Aorta (tissue), 5 donors: ENCODE measurements at places on chromosomes 12 and 14. TPM values are rescaled to one million over a fixed set of nuclear protein-coding genes. Genes with fewer than 3 reads are reported as not detected.
A peak's percentile ranks its signal among the peaks of the same experiment; 100 is the strongest.

GRCh38 chr12:76680940-76681339 lies 83.0 kb upstream of the ZDHHC17 start:
- no peak overlapping the region for H3K27ac ChIP-seq
- H3K27me3 ChIP-seq, result no peaks in the 10 kb centered on the region
- no peaks in the 10 kb centered on the region for H3K4me1 ChIP-seq

The KRT1 gene
- 0.51 TPM for total RNA-seq

The ADCY6 gene
- 89.7 TPM for total RNA-seq

The ABCC9 gene
- 157 TPM for total RNA-seq

GRCh38 chr12:31629756-31630732 lies 29.4 kb upstream of the ETFBKMT start:
- H3K27me3 ChIP-seq, result no peaks in the 10 kb centered on the region
- DNase-seq, result no peak
- H3K27ac ChIP-seq, result no peak overlapping the region

DNA sequence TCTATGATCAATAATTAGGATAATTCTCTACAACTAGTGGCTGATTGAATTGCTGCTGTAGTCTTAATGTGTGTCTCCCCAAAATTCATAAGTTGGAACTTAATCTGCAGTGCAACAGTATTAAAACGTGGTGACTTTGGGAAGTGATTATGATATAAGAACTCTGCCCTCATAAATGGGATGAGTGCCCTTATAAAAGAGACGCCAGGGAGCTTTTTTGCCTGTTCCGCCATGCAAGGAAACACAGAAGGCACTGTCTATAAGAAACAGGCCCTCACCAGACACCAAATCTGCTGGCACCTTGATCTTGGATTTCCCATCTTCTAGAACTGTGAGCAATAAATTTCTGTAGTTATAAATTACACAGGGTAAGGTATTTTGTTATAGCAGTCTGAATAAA lies 161.0 kb downstream of the ALX1 start:
- no peaks in the 10 kb centered on the region for H3K27me3 ChIP-seq
- no peak for DNase-seq
- no peak overlapping the region for H3K27ac ChIP-seq
- no peak overlapping the region for H3K4me3 ChIP-seq
- H3K4me1 ChIP-seq, result no peaks in the 10 kb centered on the region
- H3K36me3 ChIP-seq, result no peaks in the 10 kb centered on the region

DNA sequence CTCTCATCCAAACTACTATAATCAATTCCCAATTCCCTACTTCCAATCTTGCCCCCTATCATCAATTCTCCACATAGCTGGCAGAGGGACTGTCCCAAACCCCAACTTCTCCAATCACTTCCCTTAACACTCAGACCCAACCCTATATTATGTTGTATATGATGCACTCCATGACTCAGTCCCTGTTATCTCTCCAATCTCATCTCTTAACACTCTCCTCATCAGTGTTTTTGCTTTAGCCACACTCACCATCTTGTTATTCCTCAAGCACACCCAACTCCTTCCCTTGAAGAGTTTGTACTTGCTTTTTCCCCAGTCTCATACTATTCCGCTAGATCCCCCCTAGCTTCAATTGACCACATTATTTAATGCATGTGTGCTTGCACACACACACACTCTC lies 4.9 kb downstream of the RHOJ start:
- no peak for DNase-seq
- H3K27ac ChIP-seq, result no peak overlapping the region
- no peaks in the 10 kb centered on the region for H3K36me3 ChIP-seq
- no peaks in the 10 kb centered on the region for H3K27me3 ChIP-seq
- no peak overlapping the region for H3K4me3 ChIP-seq
- H3K4me1 ChIP-seq, result no peaks in the 10 kb centered on the region

DNA sequence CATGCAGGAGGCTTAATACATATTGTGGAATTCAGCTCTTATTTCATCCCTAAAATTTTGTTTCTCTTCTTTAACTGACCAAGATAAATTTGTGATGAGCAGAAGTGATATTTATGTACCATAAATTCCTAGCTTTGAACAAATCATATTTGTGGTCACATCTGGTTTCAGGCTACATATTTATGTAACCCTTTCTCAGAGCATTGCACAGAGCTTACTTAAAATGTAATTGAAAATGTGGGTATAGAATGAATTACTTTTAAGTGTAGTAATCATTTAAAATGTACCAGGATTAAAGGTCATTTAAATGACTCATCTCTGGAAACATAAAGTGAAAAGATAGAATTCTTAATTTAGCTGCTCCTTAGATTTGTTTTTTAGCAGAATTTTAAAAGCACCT lies 129.9 kb upstream of the FRMD6 start:
- H3K27me3 ChIP-seq, result no peaks in the 10 kb centered on the region
- no peaks in the 10 kb centered on the region for H3K4me1 ChIP-seq
- no peaks in the 10 kb centered on the region for H3K36me3 ChIP-seq
- no peak overlapping the region for H3K4me3 ChIP-seq

DNA sequence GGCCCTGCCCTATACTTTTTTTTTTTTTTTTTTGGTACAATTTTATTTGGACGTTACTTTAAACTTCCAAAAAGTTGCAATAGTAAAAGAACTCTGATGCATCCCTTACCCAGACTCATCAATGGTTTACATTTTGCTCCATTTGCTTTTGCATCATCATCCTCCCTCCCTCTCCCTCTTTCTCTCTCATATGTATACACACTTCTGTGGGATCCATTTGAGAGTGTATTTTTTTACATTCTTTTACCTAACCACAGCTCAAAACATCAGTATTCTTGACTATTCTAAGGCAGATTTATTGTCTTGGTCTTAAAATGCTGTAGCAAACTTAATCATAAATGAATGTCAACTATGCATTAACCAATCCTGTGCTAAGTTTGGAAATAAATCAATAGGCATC lies 111.6 kb downstream of the PRICKLE1 start:
- H3K27me3 ChIP-seq, result no peaks in the 10 kb centered on the region
- DNase-seq, result no peak
- no peaks in the 10 kb centered on the region for H3K4me1 ChIP-seq
- H3K36me3 ChIP-seq, result no peaks in the 10 kb centered on the region
- H3K27ac ChIP-seq, result no peak overlapping the region
- H3K4me3 ChIP-seq, result no peak overlapping the region

DNA sequence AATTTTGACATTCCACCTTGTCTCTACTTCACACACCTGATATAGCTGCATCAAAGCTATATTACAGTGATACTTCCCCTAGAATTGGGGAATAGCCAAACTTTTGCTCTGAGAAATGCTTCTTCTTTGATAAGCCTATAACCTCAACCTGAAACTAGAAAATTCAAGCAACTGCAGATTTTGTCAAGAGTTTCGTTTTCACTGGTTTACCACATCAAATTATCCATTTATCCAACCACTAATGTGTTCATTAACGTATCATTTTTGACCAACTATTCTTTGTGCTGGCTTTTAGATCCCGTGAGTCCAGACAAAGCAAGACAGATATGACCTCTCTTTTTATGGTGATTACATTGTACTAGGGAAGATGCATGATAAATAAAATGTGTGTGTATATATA lies 13.5 kb upstream of the TAS2R46 start:
- H3K4me3 ChIP-seq, result no peak overlapping the region
- H3K27me3 ChIP-seq, result no peaks in the 10 kb centered on the region
- no peaks in the 10 kb centered on the region for H3K4me1 ChIP-seq
- H3K36me3 ChIP-seq, result no peaks in the 10 kb centered on the region

The GABARAPL1 gene
- 111 TPM for total RNA-seq

DNA sequence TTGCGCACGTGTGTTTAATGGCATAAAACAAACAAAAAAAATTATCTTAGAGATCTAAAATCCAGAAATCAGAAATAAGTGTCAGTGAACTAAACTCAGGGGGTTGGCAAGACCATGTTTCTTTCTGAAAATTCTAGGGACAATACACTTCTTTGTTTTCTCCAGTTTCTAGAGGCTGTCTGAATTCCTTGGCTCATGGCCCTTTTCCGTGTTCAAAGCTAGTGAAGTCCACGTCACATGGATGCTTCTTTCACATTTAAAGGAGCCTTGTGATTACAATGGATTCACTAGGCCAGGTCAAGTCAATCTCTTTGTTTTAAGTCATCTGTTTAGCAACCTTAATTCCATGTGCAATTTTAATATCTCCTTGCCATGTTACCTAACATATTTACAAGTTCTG lies 22.4 kb downstream of the SLCO1B3 start:
- DNase-seq, result no peak
- H3K4me3 ChIP-seq, result no peak overlapping the region

The TMEM119 gene
- total RNA-seq, result 21.1 TPM

The ING4 gene
- total RNA-seq, result 19.7 TPM

The TAS2R7 gene
- total RNA-seq, result not detected

The TDRD9 gene
- total RNA-seq, result 1.7 TPM

DNA sequence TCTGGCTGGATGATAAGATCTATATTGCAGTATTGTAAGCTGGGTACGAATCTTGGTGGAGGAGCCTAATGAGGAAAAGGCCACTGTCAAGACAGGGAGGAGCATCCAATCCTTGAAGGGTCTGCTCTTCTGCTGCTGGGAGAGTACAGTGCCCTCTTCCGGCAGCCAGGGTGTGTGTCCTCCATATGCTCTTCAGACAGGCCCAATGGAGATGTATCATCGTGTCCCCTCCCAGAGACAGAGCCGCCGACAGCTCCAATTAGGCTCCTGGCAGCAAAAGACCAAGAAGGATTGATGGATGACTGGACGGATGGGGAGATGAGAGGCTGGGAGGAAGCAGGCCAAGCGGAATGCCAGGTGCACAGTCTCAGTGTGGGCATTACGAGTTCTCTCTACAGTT lies 51.6 kb upstream of the PIWIL1 start:
- H3K4me3 ChIP-seq, result no peak overlapping the region
- H3K27ac ChIP-seq, result no peak overlapping the region
- peaks cover 2% of the 10 kb centered on the region for H3K27me3 ChIP-seq
- no peaks in the 10 kb centered on the region for H3K4me1 ChIP-seq
- DNase-seq, result no peak

GRCh38 chr12:120598674-120599463 lies 17.7 kb upstream of the POP5 start:
- no peaks in the 10 kb centered on the region for H3K4me1 ChIP-seq
- H3K27ac ChIP-seq, result no peak overlapping the region
- DNase-seq, result no peak
- no peaks in the 10 kb centered on the region for H3K36me3 ChIP-seq
- H3K27me3 ChIP-seq, result no peaks in the 10 kb centered on the region

DNA sequence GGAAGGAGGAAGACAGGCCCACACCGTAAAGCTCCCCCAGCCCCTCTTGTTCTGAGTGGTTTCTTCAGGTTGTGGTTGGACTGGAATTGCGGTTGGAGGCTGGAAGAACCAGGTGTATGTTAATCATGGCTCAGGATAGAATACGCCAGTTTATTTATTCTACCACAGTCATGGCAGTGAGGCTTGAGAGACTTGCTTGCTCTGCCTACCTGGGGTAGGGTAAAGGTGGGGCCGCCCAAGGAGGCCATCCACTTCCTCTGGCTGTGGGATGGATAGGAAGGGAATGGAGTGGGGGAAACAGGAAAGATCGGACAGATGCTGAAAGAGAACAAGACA lies 8.1 kb downstream of the SHMT2 start:
- peaks cover 5% of the 10 kb centered on the region for H3K36me3 ChIP-seq
- no peaks in the 10 kb centered on the region for H3K4me1 ChIP-seq
- DNase-seq, result no peak
- H3K27ac ChIP-seq, result no peak overlapping the region
- H3K27me3 ChIP-seq, result no peaks in the 10 kb centered on the region
- H3K4me3 ChIP-seq, result no peak overlapping the region

DNA sequence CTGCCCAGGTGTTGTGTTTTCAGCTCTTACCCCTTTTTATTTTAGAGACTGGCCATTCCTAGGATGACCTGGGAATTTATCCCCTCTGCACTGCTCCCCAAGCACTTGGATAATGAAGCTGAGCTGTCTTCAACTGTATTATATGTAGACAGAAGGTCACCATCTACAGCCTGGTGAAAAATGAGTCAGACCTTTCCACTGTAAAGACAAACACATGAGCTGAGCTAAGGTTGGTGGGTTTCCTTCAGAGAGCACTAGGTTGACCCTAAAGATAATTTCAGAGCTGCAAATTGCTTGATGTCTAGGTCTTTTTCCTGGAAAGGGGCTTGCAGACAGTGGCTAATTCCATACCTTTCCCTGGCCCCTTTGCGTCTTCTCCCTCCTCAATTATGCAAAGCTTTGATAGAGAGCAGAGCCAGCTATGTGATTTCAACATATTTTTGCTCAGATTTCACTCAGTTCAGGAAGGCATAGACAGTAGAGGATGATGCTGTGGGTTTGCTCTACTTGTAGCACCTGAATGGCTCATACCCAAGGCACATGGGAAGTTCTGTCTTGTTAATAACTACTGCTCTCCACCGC lies 9.2 kb upstream of the IKZF4 start:
- no peak for DNase-seq
- H3K27me3 ChIP-seq, result no peaks in the 10 kb centered on the region
- H3K27ac ChIP-seq, result no peak overlapping the region

DNA sequence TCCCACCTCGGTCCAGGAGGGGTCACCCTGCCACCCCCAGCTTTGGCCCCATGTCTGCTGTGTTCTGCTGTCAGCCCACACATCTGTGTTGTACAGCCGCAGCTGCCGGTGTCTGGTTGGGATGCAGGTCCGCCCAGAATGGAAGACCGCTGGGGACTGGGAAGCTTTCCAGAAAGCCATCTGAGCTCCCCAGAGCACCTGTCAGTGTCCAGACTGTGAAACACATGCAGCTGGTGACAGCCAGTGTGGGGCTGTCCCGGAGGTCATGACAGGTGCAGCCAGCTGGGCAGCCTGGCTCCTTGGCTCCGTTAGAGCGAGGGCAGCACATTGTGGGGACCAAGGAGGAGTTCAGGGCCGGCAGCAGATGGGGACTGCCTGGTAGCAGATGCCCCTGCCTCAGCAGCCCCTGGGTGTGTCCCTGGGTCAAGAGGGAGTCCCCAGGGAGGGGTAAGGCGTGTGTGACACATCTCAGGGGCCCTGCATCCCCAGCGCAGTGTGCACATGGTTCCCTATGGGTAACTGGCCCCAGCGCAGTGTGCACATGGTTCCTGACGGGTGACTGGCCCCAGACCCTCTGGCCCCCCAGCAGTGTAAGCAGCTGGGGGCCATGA lies 16.4 kb downstream of the CEP170B start:
- DNase-seq, result peak; percentile 64
- no peak overlapping the region for H3K4me3 ChIP-seq
- no peaks in the 10 kb centered on the region for H3K4me1 ChIP-seq
- peaks cover 13% of the 10 kb centered on the region for H3K36me3 ChIP-seq
- no peak overlapping the region for H3K27ac ChIP-seq

GRCh38 chr12:100216337-100216736 lies 15.7 kb downstream of the ACTR6 start:
- H3K4me1 ChIP-seq, result no peaks in the 10 kb centered on the region
- H3K27me3 ChIP-seq, result no peaks in the 10 kb centered on the region
- no peak overlapping the region for H3K4me3 ChIP-seq
- H3K36me3 ChIP-seq, result peaks cover 5% of the 10 kb centered on the region
- H3K27ac ChIP-seq, result no peak overlapping the region
- no peak for DNase-seq
